ENCODE measurements at places on chromosomes 3 and 15.

- DNase-seq = no peak
These were observed 43.9 kb downstream of the GHSR start for GRCh38 chr3:172404237-172404962.

- no peak for DNase-seq
These were observed 301.1 kb upstream of the GOLIM4 start for GRCh38 chr3:168396861-168397260.

DNA sequence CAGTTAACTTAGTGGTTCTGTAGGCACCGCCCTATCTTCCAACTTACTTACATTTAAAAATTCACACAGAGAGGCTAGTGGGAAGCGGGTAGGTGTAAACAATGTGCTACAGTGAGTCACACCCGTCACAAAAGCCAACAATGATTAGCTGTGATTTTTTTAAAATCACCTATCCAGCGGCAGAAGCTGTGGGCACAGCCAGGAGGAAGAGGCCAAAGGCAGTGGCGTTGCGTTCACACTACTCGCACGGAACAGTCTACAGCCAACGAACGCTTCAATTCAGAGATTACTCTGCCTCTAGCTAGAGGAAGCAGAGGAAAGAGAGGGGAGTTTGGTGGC is 2.5 kb upstream of the NLGN1 start:
- no peak for DNase-seq

GRCh38 chr3:154745929-154746328 is 315.9 kb upstream of the GPR149 start:
- no peak for DNase-seq

DNA sequence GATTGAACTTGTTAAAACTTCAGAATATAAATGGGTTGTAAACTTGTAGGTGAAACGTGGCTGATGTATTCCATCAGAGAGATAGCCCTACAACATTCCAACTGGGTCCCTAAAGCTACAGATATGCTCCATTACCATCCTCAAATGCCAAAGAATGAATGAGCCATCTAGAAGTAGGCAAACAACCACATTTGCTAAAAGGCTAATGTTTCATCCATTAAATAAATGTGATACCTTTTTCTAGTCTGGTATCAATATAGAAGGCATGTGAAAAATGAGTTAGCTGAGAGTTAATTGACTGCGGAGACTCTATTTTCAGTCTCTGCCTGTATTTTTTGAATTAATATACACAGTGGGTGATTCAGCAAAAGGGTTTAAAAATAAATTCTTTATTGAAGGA is 203.8 kb downstream of the RBMS3 start:
- no peak for DNase-seq

GRCh38 chr15:26295336-26296085 is 432.4 kb upstream of the ATP10A start:
- DNase-seq = no peak

DNA sequence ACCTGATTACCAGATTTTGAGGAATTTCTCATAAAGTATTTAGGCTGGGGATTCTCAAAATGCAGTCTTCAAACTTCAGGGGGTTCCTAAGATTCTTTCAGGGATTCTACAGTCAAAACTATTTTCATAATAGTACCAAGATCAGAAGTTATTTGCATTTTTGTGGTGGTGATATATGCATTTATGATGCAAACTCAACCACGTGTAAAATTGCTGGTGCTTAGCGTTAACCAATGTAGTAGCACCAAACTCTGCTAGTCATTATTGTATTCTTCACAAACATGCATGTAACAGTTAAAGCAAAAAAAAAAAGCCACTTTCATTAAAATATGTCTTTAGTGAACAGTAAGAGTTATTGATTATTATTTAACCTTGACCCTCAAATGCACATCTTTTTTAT is 274.9 kb upstream of the DNAJC19 start:
- DNase-seq = no peak

DNA sequence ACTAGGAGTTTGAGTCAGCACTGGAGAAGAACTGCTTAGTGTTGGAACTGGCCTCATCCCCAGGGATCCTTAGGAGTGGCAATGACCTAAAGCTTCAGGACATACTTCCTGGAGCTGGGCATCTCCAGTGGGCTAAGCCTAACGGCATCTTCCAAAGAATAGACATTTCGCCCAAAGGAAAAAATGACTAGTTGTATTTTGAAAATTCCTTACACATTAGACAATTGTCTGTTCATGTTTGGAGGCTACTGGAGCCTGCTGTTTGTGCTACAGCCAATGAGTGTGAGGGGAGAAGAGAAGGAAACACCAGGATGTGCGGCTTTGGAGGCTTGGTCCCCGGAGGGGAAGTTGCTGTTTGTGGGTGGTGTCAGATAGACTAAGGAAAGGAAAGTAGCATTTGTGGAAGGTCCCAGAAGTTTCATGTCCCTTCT is 77.6 kb downstream of the POLR2M start:
- DNase-seq = no peak

GRCh38 chr15:35055416-35056105 is 29.5 kb downstream of the NANOGP8 start:
- DNase-seq = no peak

DNA sequence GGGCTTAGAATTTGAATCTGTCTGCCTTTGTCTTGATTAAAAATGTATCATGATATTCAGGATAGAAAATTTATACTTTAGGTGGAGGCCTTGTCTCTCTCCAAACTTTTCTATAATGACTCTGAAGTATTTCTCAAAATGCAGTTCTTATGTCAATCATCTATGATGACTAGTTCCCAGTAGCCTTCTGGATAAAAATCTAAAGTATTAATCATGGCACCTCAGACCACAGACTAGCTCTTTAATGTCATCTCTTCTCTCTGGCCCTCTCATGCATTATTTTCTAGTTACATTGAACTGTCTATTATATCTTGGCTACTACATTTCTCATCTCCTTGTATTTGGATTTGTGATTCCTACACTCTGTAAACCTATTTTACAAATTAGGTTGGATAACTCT is 96.9 kb downstream of the ZPLD1 start:
- DNase-seq = no peak

GRCh38 chr3:5464649-5465048 is 277.1 kb downstream of the EDEM1 start:
- DNase-seq = no peak

Data from stimulated activated CD4-positive, alpha-beta T cell treated with anti-CD3 and anti-CD28 coated beads, Interleukin-1b, Interleukin-23, amount 100 ng/mL, for 4 hours (primary cell).